Gastroesophageal sphincter (tissue), 4 donors: ENCODE measurements at places on chromosomes 7 and 10.

DNA sequence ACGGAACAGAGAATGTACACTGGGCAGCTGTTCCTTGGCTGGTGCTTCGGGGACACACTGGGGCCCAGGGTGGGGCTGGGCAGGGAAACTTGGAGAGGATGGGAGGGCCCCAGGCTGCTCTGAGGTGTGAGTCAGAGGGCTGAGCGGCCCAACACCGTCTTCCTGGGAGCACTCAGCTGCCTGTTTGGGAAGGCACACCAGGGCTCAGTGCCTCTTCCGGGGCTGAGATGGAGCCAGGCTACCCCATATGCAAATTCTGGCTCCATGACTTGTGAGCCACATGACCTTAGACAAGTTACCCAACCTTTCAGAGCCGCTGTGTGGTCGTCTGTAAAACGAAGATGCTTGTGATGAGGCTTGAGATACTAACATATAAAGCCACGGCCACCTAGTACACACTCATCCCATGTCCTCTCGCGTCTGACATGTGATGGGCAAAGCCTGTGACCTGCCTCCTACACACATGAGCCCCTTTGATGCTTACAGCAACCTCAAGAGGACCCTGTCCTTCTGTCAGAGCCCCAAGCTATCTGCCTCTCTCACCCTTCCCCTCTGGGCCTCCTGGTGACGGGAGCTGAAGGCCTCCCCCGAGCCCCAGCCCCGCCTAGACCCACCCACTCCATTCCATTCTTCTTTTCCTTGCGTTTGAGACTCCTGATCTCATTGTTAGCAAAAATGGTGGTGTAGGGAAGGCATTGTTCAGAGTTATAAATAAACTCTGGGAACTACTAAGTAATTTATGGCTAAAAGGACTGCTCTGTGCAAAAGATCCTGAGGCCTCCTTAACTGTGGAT is 26.1 kb downstream of the KLRG2 start:
- no peak for ATAC-seq

DNA sequence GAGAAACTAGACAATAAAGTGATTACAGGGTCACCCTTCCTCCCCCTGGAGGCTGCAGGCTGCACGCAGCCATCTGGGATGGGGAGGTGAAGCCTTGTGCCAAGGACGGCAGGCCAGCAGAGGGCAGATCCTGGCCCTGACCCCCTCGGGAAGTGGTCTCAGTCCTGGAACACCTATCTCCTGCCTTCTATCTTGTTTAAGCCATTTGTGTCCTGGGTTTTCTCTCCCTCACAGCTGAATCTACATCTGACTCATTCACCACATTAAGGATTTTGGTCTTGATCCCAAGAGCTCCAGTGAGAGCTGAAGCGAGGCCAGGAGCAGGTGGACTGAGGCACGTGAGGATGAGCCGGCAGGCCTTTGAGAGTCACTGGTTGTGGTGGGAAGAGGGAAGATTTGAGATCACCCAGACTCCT is 16.4 kb upstream of the PARP12 start:
- ATAC-seq, result no peak

DNA sequence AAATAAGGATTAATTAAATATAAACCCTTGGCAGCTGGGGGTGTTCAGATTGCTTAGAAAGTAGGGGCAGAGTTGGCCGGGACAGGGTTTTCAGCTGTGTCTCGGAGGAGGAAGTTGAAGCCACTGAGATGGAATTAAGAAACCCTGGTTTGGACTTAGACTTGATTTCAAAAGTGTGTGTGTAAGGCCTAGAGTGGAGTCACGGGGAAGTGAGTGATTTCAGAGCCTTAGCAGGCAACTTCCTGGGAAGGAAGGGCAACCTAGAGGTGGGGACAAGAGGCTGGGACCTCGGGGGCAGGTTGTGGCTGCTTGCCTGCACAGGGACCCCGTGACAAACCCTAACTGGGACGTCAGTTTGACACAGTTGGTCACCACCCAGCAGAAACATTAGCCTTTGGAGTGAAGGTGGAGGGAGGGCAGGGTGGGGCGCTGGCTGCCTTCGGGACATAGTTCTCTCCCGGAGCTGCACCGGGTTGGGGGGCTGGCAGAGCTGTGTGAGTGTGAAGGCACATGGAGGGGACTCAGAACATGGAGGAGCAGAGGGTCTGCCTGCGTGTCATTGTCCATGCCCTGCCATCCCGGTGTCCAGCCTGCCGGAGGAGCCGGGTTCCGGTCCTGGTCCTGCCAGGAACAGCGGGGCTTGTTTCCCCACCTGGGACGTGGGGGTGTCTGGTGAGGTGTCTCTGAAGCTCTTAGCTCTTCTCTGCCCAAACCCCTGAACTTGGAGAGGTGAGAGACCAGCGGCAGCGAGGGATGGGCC is 1.8 kb downstream of the BRI3 start:
- ATAC-seq, result no peak

- peak; percentile 57 for ATAC-seq
These were observed 131.4 kb downstream of the PRPF18 start for GRCh38 chr10:13717936-13718772.
